KBM-7 (cell line): ENCODE measurements at places on chromosomes 5 and 9.

DNA sequence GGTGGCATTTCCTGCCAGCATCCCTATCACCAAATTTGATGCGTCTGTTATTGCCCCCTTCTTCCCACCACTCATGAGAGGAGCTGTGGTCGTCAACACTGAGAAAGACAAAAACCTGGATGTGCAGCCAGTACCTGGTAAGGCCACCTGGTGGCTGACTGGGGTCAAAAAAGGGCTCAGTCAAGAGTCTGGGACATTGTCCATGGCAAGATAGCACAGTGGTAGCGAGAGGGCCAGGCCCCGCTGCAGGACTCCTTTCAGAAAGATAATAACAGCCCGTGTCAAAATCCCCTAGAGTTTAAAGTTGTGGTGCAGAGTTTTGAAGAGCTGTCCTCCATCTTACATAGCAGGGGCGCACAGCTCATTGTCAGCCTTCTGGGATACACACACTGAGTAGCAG, 40.8 kb downstream of the CSF1R start:
- DNase-seq: no peak

GRCh38 chr5:143749581-143750205, 62.3 kb upstream of the HMHB1 start:
- DNase-seq: no peak

GRCh38 chr5:132008163-132008473, 3.3 kb downstream of the ACSL6 start:
- DNase-seq: no peak

DNA sequence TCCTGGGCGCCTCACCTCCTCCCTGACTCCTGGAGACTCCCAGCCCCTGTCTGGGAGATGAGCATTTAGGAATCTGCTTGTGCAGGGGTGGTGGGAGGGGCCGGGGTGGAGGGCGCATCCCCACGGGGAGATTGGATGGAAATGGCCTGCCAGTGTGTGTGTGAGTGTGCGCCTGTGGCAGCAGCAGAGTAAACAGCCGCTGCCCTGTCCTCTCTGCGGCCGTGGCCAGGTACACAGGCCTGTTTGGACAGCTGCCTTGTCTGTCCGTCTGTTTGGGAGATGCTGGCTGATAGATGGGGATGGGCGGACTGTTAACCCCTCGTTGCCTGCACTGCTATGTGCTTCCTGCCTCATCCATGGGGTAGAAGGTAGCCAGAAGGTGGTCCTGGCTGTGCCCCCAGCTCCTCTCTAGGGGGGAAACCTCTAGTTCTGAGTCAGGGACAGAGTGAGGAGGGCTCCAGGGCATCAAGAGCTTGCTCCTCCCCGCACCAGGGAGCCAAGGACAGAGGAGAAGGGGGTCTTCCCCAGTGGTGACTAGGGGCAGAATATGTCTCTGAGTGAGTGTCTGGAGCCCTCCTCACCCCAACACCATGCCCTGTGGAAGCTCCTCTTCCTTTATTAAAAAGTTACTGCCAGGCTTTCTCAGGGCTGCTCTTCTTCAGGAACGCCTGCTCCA, 60.1 kb downstream of the LMX1B start:
- no peak for DNase-seq

- DNase-seq: no peak
Measured at GRCh38 chr9:112894041-112894440, 3.4 kb upstream of the SLC46A2 start.

GRCh38 chr5:178098685-178099084, 14.6 kb upstream of the N4BP3 start:
- no peak for DNase-seq

DNA sequence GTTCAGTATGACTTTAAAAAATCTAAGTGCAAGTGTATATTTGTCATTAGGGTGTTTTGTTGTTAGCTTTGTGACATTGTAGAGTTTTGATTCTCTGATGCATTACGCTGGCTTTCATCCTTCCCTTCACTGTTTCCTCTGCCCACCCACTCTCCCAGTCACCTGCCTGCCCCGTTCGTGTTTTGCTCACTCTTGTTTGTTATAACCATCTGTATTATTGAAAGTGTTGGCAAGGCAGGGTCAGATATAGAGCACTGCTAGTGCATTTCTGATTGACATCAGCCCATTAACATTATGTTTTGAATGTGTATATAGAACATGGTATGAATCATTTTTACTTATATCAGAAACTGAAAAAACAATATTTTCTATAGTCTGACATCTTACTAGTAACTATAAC, 27.3 kb downstream of the SCGB3A1 start:
- no peak for DNase-seq

DNA sequence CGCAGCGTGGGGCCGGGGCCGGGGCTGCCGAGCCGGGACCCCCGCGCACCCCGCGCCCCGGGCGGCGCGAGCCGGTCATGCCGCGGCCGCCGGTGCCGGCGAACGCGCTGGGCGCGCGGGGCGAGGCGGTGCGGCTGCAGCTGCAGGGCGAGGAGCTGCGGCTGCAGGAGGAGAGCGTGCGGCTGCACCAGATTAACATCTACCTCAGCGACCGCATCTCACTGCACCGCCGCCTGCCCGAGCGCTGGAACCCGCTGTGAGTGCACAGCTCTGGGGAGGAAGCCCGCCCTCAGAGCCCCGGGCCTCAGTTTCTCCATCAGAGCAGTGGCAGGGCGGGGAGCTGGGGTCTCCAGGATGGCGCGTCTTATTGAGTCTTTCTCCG, 335 bp downstream of the GALNT12 start:
- DNase-seq: no peak

DNA sequence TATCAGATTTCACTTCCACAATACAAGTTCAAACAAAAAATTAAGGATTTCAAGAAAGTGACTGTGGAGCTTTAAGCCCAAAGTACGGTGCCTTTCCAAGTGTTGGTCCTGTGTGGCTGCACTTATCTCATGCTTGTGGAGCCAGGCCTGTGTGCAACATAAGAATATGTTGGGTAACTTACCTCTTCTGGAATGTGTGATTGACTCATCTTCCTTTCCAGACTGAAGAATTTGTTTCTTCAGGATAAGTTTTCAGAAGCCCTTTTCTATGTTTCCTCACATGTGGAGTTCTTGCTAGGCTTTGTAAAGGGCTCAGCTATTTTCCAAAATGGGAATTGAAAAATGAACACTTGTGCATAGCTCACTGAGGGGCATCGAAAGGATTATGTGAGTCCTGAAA, 485.1 kb upstream of the PAPPA start:
- no peak for DNase-seq

DNA sequence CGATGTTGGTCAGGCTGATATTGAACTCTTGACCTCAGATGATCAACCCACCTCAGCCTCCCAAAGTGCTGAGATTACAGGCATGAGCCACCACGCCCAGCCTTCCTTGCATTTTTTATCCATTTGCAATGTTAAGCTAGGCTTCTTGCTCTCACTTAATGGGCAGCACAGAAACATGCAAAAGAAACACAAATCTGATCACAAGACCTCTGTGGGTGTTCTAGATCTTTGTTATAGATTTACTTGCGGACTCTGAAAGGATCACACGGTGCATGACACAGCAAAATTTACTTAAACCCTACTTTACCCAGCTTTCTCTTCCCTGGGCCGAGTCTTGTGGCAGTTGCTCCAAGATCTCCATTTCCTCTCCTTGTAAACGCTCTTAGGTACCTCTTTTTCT, 71.3 kb downstream of the PSAT1 start:
- DNase-seq: no peak

- no peak for DNase-seq
Measured at GRCh38 chr5:166338801-166339200, 1952.6 kb upstream of the WWC1 start.

- no peak for DNase-seq
Measured at GRCh38 chr5:173726846-173727557, 110.6 kb upstream of the BOD1 start.

- no peak for DNase-seq
Measured at GRCh38 chr9:37554318-37554717, 21.9 kb downstream of the FBXO10 start.

GRCh38 chr5:148653836-148654781, at the start of gene HTR4:
HTR4 (minus strand) TSS chr5:148654527; CDS start chr5:148637014, 17,513 bp downstream.
- DNase-seq: no peak

GRCh38 chr9:17631396-17631795, 52.5 kb downstream of the SH3GL2 start:
- DNase-seq: no peak
